ENCODE measurements at places on chromosomes 1 and 21. TPM values are rescaled to one million over a fixed set of nuclear protein-coding genes. Genes with fewer than 3 reads are reported as not detected.

Gene FAM131C
- total RNA-seq = not detected

- no peak for DNase-seq
Measured at GRCh38 chr1:163959622-163960021, 599.4 kb upstream of the PBX1 start.

DNA sequence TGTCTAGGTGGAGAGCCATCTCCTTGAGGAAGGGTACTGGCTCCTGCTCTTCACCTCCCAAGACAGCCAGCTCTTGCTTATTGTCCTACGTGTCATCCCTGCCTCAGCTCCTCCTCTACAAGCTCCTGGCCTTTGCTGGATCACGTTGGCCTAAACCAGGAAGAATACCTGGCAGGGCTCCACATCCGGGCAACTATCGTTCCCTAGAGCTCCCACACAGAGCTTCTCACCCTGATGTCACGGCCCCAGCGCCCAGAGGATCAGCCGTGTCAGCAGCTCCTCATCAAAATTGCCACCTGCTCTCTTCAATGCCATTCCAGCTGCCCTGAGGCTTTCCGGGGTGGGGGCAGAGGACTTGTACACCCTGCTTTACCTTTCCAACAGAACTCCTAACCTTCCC, 1.9 kb upstream of the TPM3 start:
- DNase-seq = no peak

- no peak for DNase-seq
Measured at GRCh38 chr1:224199679-224200078, 16.6 kb downstream of the DEGS1 start.

Gene RIMS3
- total RNA-seq = 5.3 TPM

DNA sequence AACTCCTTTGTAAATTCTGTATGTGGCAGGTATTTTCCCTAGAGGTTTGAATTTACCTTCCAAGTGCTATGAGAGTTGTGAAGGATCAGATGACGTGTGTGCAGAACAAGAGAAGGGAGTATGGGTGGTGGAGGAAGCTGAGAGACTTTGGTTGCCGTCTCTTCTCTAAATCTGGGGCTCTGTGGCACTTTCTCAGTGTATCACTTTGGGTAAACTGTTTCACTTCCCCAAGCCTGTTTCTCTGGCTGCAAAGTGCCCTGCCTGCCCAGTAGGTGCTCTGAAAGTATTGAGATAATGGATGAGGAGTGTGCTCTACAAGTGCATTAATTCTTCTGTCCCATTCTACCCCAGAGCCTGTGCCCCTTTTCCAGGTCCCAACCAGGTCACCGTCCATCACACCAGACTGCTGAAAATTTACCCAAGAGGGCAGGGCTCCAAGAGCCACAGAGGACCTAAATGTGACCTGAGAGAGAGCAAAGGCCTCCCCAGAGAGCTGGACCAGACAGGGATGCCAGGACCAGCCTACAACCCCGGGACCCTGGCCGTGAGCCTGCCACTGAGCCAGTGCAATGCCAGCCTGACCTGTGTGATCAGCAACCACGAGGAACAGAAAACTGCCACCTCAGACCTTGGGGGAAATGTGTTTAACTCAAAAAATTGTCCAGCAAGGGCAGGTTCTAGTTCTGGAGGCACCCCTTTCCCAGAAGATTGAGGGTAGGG, 131.6 kb upstream of the ETV3 start:
- no peak for DNase-seq

DNA sequence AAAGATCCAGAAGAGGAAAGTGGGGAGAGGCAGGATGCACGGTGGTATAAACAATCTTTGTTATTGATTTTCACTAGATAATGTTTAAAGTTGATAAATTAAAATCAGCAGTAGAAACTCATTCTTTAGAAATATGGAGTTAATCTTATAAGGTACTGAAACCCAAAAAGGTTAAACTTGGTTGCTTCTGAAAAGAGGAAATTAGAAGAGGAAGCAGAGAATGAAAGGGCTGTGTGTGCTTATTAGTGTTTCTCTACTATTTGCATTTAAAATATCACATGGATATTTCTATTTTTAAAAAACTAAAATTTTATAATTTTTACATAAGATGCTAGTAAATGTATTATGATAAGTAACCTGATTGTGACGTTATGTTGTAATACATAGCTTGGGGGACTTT, 24.4 kb downstream of the C1orf141 start:
- no peak for DNase-seq

GRCh38 chr1:111270771-111271463, 19.7 kb upstream of the CHIA start:
- DNase-seq = no peak

GRCh38 chr1:51877434-51878307, 856 bp downstream of the NRDC start:
- DNase-seq = peak; percentile 66

Gene COL8A2
- 4.8 TPM for total RNA-seq

GRCh38 chr1:221781102-221781755, 39.3 kb upstream of the DUSP10 start:
- no peak for DNase-seq

- DNase-seq = no peak
Measured at GRCh38 chr1:77218477-77219165, 609 bp downstream of the PIGK start.

GRCh38 chr1:46522184-46522968, 29.1 kb downstream of the KNCN start:
- DNase-seq = no peak

Gene AKR7A3
- total RNA-seq = 1.8 TPM

GRCh38 chr1:172417557-172417956, 2.9 kb upstream of the C1orf105 start:
- no peak for DNase-seq

Gene SH2D2A
- 1.5 TPM for total RNA-seq

Gene TMEM269
- not detected for total RNA-seq

DNA sequence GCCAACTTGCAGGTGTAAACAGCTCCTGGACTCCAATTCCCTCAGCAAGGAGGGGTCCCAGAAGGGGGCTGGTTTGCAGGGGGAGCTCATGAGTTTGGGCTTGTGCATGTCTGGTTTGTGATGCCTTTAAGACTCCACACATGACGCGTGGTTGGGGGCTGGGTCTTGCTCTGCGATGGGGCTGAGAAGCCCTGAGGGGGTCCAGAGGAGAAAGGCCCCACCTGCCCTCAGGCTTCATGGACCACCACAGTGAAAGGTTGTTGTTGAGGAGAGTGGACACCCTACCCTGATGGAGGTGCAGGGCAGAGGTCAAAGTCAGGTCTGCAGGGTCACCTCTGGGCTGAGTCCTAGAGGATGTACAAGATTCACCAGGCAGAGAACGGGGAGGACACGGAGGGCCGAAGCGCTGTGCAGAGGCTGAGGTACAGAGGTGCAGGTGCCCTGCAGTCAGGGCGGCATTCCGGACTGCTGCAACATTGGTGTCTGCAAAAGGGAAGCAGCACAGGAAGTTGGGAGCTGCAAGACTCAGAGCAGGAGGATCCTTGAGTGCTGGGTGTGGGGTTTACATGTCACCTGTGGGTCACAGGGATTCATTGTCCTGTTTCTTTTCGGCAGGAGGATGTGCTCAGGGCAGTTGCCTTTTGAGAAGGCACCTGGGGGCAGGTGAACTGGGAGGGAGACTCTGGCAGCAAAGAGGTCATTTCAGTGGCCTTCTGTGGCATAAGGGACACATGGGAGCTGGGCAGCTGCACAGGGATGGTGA, 399.4 kb downstream of the PTPRU start:
- DNase-seq = no peak

Gene NHLH1
- total RNA-seq = not detected

DNA sequence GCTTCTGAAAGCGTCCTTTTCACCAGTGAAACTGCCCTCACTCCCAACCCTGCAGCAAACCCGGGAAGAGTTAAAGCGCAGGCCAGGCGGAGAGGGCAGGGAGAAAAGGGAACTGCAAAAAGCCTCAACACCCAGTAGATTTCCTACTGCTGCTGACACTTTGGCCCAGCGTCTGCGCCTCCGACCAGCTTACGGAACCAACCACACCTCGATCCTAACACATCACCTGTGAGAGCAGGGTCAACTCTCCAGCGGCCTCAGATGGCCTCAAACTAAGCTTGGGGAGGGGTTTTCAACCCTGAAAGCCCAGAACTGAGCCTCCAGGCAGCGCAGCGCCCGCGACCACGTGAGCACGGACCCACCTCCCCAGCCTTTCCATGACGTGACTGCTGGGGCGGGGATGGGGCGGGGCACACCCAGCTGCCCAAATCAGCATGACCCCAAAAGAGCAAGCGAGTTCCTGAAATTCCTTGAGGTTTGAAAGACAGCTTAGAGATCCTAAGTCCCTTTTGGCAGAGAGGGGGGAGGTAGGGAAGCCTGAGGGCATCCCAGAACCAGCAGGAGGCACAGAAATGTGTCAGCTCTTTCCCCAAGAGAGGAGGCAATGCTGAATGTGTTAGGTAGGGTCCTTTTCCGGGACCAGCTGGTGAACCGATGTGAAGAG, 59.1 kb downstream of the ITPKB start:
- peak; percentile 96 for DNase-seq

DNA sequence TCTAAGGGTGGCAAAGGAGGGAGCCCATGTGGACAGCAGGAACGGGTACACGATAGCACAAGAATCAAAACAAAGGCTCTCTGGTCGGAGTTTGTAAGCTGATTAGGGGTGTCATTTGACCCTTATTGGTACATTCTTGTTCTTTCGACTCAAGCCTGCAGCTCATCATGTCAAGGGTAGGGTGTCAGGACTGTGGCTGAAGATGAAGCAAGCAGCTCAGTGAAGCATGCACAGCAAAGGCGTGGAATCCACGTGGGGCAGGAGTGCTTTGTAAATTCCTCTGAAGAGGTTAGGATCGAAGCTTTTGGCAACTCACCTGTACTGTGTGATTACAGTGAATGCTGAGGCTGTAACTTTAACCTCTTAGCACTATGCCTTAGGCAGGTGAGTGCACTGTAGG, 4.7 kb upstream of the ABCB10 start:
- DNase-seq = no peak

Gene LYPD8
- total RNA-seq = not detected

Gene KRTAP12-2
- not detected for total RNA-seq

DNA sequence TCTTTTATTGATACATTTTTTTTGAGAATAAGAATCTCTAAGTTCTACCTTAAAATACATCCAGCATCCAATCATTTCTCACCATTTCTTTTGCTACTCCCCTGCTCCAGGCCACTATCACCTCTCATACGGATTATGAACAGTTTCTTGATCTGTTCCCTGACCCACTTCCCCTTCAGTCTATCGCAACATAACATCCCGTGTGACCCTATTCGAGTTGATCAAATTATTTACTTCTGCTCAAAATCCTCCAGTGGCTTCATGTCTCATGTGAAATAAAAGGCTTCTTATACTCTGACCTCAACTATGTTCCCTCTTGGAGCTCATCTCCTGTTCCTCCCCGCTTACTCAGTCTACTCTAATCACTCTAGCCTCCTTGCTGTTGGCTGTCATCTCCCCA, 5.2 kb downstream of the ALG14 start:
- DNase-seq = no peak

- DNase-seq = no peak
Measured at GRCh38 chr1:205448540-205449253, 7.1 kb downstream of the BLACAT1 start.

Gene NDC1
- 9.6 TPM for total RNA-seq

DNA sequence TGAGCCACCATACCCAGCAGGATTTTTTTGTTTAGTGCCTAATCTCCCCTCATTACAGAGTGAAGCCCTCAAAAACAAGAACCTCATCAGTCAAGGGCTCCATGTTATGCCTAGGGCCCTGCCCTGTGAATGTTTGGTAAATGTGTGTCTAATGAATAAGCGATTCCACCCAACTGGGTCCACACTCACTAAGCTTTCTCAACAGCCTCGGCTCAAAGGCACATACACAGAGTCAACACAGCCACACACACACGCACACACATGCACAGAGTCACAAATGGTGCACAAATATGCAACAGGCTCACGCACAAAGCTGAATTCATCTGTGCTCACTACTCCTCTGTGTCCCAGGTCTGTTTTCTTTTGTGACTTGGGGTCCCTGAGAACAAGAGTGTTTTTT, 11.7 kb upstream of the SYNC start:
- DNase-seq = no peak

DNA sequence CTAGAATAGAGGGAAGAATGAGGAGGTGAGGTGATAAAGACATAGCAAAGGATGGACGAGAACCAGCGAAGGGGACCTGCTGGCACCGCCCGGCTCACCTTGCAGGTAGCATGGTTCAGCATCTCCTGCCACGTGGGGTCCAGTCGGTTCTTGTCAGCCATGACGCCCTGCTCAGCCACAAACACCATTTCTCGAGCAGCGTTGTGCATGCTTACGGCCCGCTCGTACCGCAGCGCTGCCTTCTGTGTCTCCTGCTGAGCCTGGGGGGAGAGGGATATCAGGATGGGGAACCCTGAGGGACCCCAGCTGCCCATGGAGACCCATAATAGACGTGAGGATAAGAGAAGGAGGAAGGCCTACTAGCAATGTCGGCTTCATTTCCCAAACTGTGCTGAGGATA, 11.4 kb downstream of the SH3BP5L start:
- no peak for DNase-seq

- DNase-seq = no peak
Measured at GRCh38 chr1:204113896-204114295, 37.9 kb downstream of the ETNK2 start.

DNA sequence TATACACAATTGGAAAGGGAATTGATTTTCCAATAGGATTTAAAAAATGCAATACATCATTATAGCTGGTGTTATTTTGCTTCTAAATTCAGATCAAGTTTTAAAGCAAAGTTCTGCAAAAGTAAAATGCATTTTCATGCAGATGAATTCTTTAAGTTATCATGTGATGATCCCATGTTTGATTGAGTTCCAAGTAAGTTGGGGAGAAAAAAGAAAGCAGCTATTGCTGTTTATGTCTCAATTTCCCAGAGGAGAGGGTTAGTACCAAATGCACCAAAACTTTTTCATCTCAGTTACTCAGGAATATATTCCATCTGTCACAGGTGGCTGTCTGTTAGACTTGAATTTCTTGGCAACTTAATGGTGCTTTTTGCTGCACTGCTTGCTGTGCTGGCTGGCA, 29.7 kb downstream of the HSPA13 start:
- no peak for DNase-seq

DNA sequence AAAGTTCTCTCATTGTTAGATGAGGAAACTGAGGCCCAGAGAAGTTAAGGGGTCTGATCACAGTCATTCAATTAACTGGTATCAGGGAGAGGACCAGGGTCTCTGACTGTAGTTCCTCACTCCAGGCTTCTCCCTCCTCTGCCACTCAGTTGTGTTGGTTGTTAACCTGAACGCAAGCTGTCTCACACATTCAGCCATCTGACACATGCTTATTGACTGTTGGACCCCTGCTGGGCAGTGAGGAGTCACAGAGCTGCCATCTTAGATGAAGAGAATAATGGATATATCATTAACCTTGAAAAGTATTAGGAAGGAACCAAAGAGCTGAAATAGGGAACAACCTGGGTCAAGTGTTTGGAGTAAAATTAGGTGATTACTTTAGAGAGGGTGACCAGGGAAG, 194.8 kb downstream of the ZZZ3 start:
- no peak for DNase-seq

GRCh38 chr1:225954753-225955152, 13.7 kb upstream of the LEFTY2 start:
- DNase-seq = no peak

DNA sequence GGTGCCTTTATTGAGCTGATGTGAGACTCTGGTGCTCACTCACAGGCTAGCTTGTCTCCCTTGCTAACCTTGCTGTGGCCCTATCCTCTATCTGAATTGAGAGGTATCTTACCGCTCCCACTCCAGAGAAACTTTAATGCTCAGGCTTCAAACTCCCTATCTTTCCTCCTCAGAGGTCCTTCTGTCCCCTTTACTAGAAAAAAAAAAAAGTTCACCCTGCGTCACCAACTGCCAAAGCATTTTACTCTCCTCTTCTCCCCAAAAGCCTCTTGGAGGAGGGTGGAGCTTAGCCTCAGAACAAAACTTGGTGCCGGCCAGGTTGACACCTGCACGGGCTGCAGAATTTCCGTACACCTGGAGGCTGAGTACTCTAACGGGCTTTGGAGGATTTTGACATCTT, 55.1 kb downstream of the ATP2B4 start:
- no peak for DNase-seq

Gene HPCA
- not detected for total RNA-seq
